ENCODE measurements at places on chromosomes 11 and 22.

GRCh38 chr22:28108851-28109250 is 189.8 kb upstream of the PITPNB start:
- DNase-seq, result no peak

GRCh38 chr22:43831561-43832392 is 19.7 kb upstream of the EFCAB6 start:
- no peak for DNase-seq

DNA sequence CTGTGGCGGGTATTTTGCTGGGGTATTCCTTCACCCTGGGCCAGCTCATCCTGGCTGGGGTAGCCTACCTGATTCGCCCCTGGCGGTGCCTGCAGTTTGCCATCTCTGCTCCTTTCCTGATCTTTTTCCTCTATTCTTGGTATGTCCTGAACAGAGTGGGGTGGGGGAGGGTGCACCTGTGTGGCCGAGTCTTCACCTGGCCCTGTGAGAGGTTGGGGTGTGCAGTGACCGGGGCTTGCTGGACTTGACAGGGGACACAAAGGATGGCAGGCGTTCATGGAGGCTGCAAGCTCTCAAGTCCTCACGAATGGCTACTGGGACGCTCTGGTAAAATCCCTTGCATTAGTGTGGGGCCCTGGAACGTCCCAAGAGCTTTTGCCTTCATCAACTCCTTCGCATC is 39.3 kb downstream of the CAPN1 start:
- DNase-seq, result no peak

DNA sequence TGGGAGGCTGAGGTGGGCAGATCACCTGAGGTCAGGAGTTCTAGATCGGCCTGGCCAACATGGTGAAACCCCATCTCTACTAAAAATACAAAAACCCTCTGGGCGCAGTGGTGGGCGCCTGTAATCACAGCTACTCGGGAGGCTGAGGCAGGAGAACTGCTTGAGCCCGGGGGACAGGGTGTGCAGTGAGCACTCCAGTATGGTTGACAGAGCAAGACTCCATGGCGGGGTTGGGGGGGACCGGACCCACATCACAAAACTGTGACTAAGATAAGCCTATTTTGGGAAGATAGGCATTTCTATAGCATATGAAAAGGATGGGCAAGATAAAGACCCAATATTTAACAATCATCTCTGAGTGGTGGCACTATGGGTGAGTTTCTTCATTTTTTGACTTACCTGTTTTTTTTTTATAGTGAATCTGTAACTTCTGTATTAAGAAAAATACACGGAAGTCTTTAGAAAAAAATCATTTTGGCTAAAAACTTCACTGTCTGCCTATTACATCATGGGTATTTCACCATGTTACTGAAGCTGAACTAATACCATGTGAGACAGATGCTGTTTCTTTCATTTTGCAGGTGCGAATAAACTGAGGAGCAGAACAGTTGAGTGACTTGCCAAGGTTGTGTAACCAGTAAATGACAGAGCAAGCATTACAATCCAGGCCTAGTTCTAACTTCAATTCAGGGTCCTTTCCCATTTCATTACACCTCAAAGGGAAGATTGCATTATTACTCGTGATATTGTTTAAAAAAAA is 2.5 kb downstream of the CELF1 start:
- DNase-seq, result no peak

DNA sequence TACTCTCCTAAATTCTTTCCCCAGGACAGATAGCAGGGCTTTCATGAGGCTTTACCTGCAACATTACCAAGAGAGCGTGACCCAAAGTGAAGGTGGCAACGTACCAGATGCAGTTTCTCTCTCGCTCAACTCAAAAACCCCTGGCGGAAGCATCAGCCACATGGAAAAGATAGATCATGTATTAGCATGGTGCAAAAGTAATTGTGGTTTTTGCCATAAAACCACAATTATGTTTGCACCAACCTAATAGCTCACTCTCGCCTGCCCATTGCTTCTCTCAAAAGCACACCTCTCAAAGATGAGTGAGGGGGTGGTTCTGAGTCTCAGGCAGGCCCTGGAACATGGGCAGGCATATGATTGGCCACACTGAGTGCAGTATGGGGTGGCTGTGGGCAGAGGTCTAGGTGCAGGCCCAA is 7.0 kb downstream of the MS4A6A start:
- DNase-seq, result no peak

GRCh38 chr11:91650802-91651201 is 573.8 kb upstream of the FAT3 start:
- no peak for DNase-seq

DNA sequence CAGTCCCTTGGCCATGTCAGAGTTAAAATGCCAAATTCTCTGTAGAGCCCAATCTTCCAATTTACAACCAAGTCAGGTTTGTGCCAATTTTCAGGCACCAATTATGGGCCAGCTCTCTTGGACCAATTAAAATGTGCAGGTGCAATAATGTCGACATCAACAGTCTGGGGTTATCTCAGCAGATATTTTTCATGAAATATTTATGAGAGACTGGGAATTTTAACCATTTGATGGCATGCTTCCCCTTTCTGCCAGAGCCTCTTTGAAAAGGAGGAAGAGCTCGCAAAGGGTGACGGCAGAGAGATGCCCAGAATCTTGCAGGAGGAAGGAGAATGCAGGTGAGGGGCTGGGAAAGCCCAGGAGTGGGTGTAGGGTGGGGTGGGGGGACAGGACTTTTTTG is 100.8 kb upstream of the SYT13 start:
- no peak for DNase-seq

GRCh38 chr11:59216641-59217564 is 4.2 kb upstream of the MPEG1 start:
- DNase-seq, result no peak

- DNase-seq, result no peak
These were observed 921.0 kb downstream of the KCNA4 start for GRCh38 chr11:29095821-29096220.

- DNase-seq, result peak; percentile 38
These were observed at the start of gene CEND1 for GRCh38 chr11:789943-790342. Gene CEND1 (minus strand): TSS chr11:790090. CDS start chr11:788576, 1,514 bp downstream.

- no peak for DNase-seq
These were observed 11.2 kb upstream of the NCAM1 start for GRCh38 chr11:112949781-112950575.

DNA sequence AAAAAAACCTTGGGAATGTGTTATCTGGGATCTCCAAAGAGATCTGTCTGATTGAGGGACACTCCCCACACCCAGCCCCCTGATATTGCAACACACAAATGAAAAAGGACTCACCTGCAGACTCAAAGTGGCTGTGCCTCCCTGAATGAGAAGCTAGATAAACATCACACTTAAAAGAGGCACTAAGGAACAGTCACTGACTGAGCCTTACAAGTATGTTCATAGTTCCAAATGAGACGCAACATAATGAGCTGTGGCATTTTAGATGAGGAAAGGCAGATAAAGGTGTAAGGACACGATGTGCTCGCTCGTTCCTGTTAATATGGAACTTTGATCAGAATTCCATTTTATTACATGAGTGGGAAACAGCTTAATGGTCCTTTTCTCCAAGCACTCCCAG is 21.0 kb upstream of the CFAP300 start:
- no peak for DNase-seq

- DNase-seq, result no peak
These were observed 23.9 kb downstream of the FADD start for GRCh38 chr11:70226967-70227366.

GRCh38 chr11:105132716-105133511 is 6.7 kb downstream of the CARD18 start:
- DNase-seq, result no peak

- DNase-seq, result no peak
These were observed 52.3 kb upstream of the BMAL1 start for GRCh38 chr11:13225038-13226001.

DNA sequence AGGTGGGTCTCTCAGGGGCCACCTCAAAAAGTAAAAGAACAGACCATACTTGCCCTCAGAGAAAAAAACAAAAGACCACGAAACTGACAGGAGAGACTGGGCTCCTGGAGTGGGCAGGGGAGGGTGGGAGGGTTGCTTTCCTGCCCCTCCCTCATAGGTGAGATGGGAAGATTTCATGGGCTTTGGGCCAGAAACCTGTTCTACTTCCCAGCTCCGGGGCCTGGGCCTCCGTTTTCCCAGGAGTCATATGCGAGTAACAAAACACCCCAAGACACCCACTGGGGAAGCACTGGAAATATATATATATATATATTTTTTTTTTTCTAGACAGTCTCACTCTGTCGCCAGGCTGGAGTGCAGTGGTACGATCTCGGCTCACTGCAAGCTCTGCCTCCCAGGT is 31.6 kb downstream of the TTLL1 start:
- DNase-seq, result no peak

GRCh38 chr11:83073258-83073657 is 1.6 kb upstream of the RAB30 start:
- DNase-seq, result no peak

DNA sequence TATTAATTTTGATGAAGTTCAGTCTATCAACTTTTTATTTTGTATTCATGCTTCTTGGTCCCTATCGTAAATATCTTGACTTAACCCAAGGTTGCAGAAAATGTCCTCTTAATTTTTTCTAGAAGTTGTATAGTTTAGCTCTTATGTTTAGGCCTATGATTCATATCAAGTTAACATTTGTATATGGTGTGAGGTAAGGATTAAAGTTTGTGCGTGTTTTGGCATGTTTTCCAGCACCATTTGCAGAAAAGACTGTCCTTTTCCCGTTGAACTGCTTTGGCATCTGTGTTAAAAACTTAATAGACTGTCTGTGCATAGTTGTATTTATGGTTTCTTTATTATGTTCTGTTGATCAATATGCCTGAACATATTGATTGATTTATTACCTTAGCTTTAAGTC is 42.3 kb downstream of the ARHGEF12 start:
- no peak for DNase-seq

DNA sequence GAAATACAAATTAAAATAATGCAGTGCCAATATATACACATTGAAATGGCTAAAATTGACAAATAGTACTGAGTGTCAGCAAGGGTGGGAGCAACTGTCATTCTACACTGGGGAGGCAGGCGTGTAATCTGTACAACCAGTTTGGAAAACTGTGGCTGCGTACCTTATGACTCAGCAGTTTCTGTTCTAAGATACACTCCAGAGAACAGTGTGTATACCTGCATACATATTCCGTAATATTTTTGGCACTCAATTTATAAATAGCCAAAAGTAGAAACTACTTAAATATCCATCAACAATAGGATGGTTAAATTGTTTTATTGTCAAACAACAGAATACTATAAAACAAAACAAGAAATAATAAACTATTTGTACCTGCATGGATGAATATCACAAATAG is 57.6 kb downstream of the RNF169 start:
- no peak for DNase-seq

- DNase-seq, result no peak
These were observed 2.2 kb downstream of the C11orf24 start for GRCh38 chr11:68269414-68270081.

DNA sequence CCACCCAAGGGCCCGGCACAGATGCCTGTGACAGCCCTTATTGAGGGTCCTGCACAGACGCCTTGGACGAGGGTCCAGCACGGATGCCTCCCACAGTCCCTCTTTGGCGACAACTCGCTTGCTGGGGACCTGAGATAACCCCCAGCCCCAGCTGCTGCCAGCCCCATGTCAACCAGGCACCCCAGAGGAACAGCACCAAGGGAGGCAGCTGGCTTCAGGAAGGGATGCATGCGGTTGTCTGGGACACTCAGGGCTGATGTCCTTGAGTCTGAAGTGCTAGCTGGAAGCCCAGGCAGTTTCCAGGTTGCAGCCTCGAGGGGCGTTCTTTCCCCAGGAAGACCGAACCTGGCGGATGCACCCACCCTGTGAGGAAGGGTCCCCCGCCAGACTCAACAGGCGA is 33.8 kb downstream of the MOB2 start:
- no peak for DNase-seq

- no peak for DNase-seq
These were observed 3.5 kb downstream of the PSMD13 start for GRCh38 chr11:240315-240714.

- no peak for DNase-seq
These were observed 53.8 kb downstream of the PAX6 start for GRCh38 chr11:31757260-31757835.

DNA sequence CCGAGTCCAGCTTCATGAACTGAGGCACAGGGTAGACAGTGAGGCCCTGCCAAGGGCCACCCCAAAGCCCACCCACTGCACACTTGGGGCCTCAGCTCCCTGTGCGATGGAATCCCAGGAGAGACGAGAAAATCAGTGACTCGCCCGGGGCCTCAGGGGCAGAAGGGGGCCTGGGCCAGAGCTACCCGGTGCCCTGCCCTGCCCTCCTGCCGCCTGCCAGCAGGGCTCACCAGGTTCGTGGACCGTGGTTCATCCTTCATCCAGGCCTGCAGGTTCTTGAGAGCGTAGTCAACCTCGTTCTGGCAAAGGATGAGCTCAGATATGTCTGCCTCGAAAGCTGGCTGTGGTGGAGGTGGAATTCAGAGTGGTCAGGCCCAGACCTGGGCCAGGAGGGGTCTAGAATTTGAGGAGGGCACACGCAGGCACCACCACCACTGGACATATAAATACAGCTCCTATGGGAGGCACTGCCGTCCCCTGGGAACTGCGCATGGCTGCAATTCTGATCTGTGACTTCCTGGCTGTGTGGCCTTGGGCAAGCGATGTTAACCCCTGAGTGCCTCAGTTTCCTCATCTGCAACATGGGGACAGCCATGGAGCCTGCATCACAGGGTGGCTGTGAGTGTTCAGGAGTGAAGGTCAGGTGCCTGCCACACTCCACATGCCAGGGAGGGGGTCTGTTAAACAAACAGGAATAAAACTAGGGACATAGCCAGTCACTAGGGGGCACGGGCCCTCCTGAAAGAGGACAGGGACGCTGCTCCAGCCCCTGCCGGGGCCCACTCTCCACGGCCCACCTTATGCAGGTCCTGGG is 7.5 kb downstream of the ALDH3B2 start:
- DNase-seq, result no peak

GRCh38 chr11:26702406-26702805 is 19.5 kb downstream of the SLC5A12 start:
- no peak for DNase-seq

DNA sequence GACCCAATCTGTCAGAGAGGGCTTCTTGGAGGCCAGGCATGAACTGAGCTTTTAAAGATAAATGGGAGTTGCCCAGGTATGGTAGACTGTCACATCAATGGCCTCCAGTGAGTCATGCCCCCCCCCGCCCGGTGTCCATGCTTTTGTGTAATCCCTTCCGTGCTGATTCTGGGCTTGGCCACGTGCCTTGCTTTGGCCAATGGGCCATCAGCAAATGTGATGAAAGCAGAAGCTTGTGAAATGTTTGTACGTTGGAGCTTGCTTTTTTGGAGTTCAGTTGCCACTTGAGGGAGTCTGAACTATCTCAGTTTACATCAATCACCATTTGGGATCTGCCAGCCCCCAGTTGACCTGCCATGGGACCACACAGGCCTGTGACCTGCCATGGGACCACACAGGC is 4.3 kb upstream of the THY1 start:
- no peak for DNase-seq

DNA sequence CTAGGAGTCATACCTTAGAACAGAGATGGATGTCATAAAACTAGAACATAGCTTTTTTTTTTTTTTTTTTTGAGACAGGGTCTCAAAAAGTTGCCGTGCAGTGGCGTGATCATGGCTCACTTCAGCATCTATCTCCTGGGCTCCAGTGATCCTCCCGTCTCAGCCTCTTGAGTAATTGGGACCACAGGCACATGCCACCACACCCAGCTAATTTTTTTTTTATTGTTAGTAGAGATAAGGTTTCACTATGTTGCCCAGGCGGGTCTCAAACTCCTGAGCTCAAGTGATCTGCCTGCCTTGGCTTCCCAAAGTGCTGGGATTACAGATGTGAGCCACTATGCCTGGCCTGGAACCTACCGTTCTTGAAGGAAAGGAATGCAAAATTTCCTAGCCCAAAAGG is 8.8 kb upstream of the CEP295 start:
- no peak for DNase-seq

GRCh38 chr11:64321026-64321425 is 3.1 kb downstream of the PRDX5 start:
- no peak for DNase-seq
